OCI-M1 (cell line): ENCODE measurements at places on chromosomes 12 and 14.

- DNase-seq = no peak
These were observed 614.9 kb downstream of the VRK1 start for GRCh38 chr14:97411938-97412612.

- DNase-seq = no peak
These were observed 120.0 kb downstream of the OTOGL start for GRCh38 chr12:80219345-80219744.

GRCh38 chr12:12221560-12221959 is 45.3 kb downstream of the LRP6 start:
- DNase-seq = no peak

DNA sequence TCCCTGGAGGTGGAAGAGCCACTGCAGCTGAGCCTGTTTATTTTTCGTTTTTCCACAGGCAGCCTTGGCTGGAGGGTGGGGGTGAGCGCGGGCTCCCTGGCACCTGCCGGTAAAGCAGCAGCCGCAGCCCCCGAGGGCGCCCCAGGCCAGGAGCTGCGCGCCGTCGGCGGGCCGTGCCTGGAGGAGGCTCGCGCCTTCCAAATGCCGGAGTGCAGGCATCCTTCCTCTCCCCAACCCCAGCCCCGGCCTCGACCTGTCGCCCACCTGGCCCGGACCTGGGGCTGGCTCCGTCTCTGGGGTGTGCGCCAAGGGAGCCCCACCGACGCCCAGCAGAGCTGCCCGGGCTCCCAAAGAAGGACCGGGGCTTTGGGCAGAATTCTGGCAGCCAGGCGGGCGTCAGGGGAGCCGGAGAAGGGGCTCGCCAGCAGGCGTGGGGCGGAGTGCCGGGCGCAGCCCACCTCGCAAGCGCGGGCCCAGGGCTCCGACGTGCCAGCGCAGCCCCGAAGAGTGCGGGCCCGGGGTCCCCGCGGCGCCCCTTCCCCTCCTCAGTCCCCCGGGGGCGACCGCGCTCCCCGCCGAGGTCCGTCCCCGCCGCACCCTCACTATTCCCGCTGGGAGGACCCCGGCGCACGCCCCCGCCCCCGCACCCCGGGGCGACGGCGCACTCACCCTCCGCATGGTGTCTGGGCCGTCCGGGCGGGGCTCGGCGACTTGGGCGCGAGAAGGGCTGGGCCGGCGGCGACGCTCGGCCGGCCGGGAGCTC is 130.3 kb downstream of the NDUFA12 start:
- no peak for DNase-seq

DNA sequence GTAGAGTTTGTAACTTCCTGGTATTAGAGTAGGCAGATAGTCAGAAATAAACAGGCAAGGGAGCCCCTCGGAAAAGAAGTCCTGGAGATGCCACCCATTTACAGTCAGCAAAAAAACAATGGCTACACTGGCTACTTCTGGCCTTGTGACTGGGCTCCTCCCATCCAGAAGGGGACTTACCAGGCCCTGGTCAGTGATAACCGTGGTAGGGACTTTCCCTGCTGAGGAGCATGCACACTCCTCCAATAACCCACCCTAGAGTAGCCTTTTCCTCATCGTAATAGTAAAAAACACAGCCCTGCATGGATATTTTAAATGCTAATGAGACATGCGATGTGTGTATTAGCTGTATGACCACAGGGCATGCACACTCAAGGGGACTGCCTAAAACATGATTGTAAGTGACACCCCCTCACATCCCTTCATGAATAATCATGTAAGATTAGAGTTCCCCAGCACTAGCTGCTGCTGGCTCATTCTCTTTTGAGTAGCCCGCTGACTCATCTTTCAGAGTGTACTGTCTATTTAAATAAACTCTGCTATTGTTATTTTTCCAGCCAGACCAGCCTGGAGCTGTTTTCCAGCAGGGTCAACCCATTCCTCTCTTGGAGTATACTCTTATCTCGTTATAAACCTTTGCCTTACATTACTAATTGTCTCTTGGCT is 413.8 kb upstream of the TMTC1 start:
- peak; percentile 59 for DNase-seq

GRCh38 chr12:100356644-100357223 is at the start of gene SLC17A8:
Gene SLC17A8 (plus strand): TSS chr12:100357074. CDS start chr12:100357392, 318 bp downstream.
- no peak for DNase-seq

DNA sequence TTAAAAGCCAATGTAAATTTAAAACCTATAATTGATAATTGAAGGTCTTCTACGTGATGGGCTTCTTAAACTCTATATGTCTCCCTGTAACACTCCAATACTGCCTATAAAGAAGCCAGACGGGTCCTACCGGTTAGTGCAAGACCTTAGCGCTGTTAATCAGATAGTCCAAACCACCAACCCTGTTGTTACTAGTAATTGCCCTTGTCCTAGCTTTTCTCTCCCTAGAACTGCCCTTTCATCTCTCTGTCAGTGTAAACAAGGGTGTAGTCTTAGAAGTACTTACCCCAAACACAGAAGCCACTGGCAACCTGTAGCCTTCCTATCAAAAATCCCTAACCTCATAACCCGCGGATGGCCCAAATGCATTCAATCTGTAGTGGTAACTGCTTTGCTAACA is 243.0 kb upstream of the DIO3 start:
- no peak for DNase-seq

- no peak for DNase-seq
These were observed 123.2 kb upstream of the FOXN3 start for GRCh38 chr14:89540009-89540829.

- no peak for DNase-seq
These were observed 133.0 kb upstream of the LHX5 start for GRCh38 chr12:113604666-113605065.

- DNase-seq = no peak
These were observed 52.5 kb upstream of the PELI2 start for GRCh38 chr14:56065621-56066290.

GRCh38 chr14:65024957-65025356 is 38.3 kb downstream of the FNTB start:
- DNase-seq = no peak

DNA sequence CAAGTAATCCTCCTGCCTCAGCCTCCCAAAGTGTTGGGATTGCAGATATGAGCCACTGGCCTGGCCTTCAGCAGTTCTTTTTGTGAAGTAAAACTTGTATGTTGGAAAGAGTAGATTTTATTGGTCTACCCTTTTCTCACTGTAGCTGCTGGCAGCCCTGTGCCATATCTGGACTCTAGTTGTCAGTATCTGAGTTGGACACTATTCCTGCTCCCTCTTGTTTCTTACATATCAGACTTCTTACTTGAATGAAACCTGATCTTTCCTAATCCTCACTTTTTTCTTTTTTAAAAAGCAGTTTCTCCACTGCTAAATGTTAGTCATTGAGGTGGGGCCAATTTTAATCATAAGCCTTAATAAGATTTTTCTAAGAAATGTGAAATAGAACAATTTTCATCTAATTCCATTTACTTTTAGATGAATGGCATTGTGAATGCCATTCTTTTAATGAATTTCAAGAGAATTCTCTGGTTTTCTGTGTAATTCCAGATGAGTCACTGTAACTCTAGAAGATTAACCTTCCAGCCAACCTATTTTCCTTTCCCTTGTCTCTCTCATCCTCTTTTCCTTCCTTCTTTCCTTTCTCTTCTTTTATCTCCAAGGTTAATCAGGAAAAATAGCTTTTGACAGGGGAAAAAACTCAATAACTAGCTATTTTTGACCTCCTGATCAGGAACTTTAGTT is 88.7 kb downstream of the APAF1 start:
- DNase-seq = no peak

DNA sequence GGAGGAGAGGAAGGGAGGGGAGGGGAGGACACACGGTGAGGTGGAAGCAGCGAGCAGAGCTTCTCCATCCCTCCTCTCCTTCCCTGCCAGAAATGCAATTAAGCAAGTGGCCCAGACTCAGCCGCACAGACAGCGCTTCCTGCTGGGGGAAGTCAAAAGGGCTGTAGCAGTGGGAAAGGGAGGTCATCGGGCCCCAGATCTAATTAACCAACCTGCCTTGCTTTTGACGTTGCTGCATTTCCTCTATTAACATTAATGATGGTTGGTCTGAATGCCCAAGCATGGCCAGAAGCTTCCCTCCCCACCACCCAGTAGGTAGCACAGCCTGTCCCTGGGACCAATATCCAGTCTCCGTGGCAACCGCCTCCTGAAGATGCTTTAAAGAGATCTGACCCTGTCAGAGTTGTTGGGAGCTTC is 4.6 kb upstream of the NGB start:
- no peak for DNase-seq

DNA sequence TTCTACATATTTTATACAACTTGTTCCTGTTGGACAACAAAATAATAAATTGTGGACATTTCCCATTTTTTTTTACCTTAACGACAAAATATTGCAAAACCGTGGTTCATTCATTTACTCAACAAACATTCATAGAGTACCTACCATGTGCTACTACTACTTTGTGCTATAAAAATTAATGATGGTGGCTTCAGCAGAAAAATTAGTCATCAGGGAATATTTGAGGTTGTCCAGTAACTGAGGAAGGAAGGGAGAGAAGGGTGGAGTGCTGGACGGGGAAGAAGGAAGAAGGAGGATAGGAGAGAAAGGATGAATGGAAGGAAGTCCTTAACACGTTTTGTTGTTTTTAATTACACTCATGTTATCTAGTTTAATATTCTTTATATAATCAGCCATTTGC is 53.7 kb downstream of the PPFIBP1 start:
- no peak for DNase-seq

DNA sequence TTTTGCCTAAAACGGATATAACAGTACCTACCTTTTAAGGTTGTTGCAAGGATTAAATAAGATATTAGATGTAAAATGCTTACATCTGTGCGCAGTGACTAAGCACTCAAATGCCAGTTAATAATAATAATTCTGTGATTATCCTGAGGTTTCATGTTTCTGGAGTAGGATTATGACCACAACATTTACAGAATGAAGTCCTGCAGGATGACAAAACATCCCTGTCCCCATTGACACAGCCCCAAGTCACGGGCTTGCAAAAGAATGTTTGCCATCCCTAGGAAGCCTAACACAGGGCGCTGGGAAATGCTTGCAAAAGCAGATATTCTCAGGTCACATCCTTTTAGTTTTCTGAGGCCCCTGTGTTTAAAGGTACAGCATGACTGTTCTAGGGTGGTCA is 20.1 kb downstream of the SUSD6 start:
- no peak for DNase-seq

GRCh38 chr12:66960704-66961690 is 282.1 kb upstream of the GRIP1 start:
- DNase-seq = no peak

DNA sequence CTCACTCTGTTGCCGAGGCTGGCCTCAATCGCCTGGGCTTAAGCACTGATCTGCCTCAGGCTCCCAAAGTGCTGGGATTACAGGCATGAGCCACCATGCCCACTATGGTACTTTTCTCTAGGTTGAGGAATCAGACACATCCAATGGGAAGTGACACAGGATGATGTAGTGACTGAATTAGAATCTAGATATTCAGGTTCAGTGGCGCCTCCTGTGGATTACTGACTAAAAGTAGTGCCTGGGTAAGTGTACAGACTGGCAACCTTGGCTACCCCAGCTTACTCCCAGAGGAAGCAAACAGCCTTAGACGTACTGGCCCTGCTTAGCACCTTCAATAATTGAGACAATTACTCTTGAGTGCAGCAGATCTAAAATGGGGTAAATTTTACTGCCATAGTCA is 22.8 kb downstream of the GALNT8 start:
- no peak for DNase-seq

GRCh38 chr14:28382444-28383190 is 384.0 kb upstream of the FOXG1 start:
- no peak for DNase-seq

- no peak for DNase-seq
These were observed 21.4 kb downstream of the B4GALNT3 start for GRCh38 chr12:480831-481816.

- no peak for DNase-seq
These were observed 23.1 kb downstream of the VASH1 start for GRCh38 chr14:76784266-76784874.

GRCh38 chr12:116011217-116011616 is 266.3 kb downstream of the MED13L start:
- DNase-seq = no peak
